MG63 (cell line): ENCODE measurements at places on chromosomes 1 and 21.

DNA sequence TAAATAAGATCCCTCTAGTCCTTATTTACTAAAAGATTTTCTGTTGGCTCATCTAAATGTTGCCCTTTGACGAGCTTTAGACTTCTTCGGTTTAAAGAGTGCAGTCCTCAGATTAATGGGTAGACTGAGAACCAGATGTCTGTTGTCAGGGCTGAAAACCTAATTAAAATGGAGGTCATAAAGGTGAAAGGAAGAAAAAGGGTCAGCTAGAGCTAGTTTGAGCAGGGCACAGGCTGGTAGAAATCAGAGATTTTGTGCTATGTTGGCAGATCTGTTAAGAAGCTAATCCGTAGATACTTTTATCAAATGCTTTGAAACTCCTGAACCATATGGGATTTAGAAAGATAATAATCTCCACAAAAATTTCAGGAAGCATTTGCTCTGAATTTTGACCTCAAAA is 959.0 kb downstream of the PLA2G4A start:
- no peak for DNase-seq

GRCh38 chr1:172254521-172255222 is 165.8 kb upstream of the C1orf105 start:
- no peak for DNase-seq

DNA sequence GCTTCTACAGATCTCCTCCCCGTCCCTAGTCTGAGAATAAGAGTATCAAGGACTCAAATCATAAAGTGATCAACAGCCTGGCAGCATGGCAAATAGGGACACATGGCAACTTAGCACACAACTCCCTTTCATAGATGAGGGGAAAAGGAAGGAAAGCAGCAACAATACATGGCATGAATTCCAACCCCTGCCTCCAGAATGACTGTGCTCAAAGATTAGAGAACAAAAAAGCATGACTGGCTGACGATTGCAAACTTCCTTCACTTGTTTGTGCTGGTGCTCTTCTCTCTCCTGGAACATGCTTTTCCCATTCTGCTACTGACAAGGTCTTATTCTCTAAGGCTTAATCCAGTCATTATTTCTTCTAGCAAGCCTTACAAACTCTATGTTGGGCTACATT is 11.5 kb downstream of the KTI12 start:
- DNase-seq: no peak

- no peak for DNase-seq
These were observed 2.9 kb upstream of the LRP8 start for GRCh38 chr1:53330819-53331218.

DNA sequence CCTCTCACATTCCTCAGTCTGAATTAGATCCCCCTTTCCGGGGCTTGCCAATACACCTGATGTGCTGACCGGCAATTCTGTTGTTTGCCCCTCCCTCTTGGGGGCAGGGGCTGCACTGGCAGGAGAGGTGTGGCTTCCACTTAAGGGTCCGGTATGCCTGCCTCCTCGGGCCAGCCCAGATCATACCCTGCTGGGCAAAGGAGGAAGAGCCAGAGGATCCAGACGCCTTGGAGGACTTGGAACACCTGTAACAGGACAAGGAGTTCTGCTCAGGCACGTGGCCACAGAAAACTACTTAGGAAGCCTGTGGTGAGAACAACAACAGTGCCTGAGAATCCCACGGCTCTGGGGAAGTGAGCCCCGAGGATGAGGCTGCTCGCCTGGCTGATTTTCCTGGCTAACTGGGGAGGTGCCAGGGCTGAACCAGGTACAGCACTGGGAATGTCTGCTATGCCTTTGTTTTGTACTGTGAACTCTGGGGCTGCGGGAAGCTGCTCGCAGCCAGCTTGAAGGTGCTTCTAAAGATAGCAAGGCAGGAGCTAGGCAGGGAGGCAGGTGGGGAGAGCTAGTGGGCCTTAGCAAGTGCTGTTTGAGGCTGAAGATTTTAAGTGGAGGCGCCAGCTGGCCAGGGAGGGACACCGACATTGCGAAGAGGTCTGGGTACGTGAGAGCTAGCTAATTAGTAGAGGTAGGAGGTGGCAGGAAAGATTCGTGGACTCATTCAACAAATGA is at the start of gene SMPDL3B:
Gene SMPDL3B, plus strand, starts transcription at position 183 of the 732 bp plus-strand sequence. Its CDS starts 184 bp downstream, at position 367.
- no peak for DNase-seq
